ENCODE measurements at places on chromosomes 4 and X.
A peak's percentile ranks its signal among the peaks of the same experiment; 100 is the strongest.

GRCh38 chr4:41349021-41349420 lies 92.3 kb downstream of the UCHL1 start:
- H3K27ac ChIP-seq: no peak overlapping the region
- DNase-seq: no peak
- H3K27me3 ChIP-seq: no peaks in the 10 kb centered on the region
- H3K4me1 ChIP-seq: no peaks in the 10 kb centered on the region
- no peak overlapping the region for H3K4me3 ChIP-seq
- H3K36me3 ChIP-seq: no peaks in the 10 kb centered on the region

DNA sequence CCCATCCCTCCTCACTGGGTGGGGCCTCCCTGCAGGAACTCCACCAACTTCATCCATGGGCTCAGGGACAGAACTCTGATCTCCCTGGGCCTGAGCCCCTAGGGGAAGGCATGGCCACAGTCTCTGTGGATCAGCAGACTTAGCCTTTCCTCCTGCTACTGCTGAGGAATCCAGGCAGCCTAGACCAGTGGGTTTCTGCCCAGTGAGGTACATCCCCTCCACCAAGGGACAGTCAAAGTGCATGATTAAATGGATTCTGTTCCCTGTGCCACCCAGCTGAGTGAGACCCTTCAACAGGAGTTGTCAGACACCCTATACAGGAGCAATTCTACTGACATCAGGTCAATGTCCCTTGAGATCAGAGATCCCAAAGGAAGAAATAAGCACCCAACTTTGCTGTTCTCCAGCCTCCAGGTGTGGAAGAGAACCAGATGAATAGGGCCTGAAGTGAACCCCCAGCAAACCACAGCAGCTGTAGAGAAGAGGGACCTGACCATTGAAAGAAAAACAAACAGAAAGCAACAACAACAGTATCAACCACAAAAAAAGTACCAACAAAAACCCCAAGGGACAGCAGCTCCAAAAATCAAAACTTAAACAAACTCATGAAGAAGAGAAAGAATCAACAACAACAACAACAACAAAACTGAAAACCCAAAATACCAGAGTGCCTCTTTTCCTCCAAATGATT lies 84.8 kb downstream of the CHIC1 start:
- no peaks in the 10 kb centered on the region for H3K4me1 ChIP-seq
- no peaks in the 10 kb centered on the region for H3K27me3 ChIP-seq
- H3K27ac ChIP-seq: no peak overlapping the region
- H3K36me3 ChIP-seq: no peaks in the 10 kb centered on the region

GRCh38 chr4:143186212-143186611 lies 1.5 kb downstream of the USP38 start:
- H3K27me3 ChIP-seq: no peaks in the 10 kb centered on the region

DNA sequence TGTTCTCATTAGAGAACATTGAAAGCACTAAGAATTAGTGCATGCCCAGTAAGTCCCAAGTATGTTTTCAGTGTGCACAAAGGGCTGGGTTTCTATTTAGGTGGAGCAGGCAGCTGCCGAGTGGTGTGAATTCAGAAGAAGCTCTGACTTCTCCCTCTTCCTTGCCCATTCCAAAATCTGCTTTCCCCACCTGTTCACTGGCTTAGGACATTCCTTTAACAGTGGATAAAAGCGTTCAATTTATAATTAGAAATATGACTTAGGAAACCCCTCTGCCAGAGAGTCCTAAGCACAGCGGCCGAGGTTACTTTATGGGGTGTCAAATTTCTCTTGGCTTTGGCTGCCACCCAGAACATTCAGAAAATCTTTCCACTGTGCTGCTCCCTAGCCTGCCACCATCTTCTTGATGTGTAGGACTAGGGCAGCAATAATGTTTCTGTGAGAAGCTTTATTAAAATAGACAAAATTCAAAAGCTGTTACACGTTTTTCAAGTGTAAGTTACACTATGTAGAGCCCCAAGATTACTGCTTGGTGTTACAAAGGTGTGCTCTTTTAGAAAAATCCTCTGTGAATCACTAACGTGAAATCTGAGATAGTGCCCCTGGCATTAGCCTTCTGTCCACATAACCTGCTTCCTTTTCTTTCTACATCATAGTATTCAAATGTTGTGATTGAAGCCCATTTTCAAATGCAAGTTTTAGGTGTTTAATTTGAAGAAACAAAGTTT lies 191.6 kb upstream of the ANKRD50 start:
- H3K4me1 ChIP-seq: peaks cover 17% of the 10 kb centered on the region
- peak overlapping the region; percentile 47 for H3K4me3 ChIP-seq
- H3K36me3 ChIP-seq: no peaks in the 10 kb centered on the region

DNA sequence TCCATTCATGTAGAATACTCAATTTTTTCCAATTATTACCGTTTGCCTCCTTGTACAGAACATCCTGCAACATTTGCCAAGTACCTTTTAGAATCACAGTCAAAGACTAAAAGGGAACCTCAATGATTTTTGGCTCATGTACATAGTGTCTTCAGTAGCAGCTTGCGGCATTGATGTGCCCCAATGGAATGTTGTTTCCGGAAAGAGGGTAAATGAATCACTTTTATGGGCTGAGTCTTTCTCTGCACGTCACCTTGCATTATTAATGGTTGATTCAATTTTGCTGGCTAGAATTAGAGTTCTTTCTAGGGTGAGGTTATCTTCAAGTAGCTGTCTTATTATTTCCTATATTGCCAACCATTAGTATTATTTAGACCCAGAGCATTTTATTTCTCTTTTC lies 116.9 kb upstream of the GABRA2 start:
- no peak overlapping the region for H3K27ac ChIP-seq
- no peaks in the 10 kb centered on the region for H3K36me3 ChIP-seq
- no peaks in the 10 kb centered on the region for H3K4me1 ChIP-seq
- no peak for DNase-seq
- no peaks in the 10 kb centered on the region for H3K27me3 ChIP-seq

DNA sequence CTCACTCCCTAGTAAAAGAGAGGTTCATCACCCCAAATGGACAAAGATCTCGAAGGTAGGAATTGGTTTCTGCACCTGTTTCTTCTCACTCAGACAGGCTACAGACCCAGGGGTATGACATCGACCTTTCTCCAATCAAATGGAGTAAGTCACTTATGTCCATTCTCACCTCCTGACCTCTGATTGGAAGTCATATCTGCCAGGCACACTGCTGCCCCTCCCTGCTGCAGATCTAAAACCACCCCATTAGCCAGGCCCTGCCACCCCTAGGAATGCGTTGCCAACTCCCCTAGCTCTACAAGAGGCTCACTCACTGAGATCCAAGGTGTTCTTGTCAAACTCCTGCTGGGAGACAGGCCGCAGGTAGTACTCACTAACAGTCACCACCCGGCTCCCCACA lies 6.8 kb downstream of the GPKOW start:
- no peak overlapping the region for H3K4me3 ChIP-seq
- peaks cover 11% of the 10 kb centered on the region for H3K36me3 ChIP-seq
- no peaks in the 10 kb centered on the region for H3K27me3 ChIP-seq
- no peaks in the 10 kb centered on the region for H3K4me1 ChIP-seq
- DNase-seq: no peak
- H3K27ac ChIP-seq: no peak overlapping the region

DNA sequence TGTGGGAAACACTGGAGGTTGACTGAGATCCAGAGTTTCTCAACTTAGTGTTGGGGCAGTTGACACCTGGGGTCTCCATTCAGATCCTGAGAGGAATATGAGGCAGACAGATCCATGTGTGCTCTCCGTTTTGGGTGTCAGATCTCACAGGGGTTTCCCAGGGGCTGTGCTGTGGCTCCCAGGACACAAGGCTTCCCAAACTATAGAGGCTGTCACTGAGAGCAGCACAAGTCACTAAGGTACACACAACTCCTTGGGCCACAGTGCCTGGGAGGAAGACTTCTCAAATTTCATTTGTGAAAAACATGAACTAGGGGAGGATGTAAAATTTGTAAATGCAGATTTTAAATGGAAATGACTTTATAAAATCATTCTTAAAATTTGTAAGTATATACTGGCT lies 363.6 kb downstream of the FBXO8 start:
- H3K4me3 ChIP-seq: no peak overlapping the region
- H3K27me3 ChIP-seq: peaks cover 12% of the 10 kb centered on the region
- H3K4me1 ChIP-seq: no peaks in the 10 kb centered on the region
- no peaks in the 10 kb centered on the region for H3K36me3 ChIP-seq

- DNase-seq: no peak
- no peak overlapping the region for H3K4me3 ChIP-seq
- H3K36me3 ChIP-seq: no peaks in the 10 kb centered on the region
Measured at GRCh38 chr4:158776106-158776505, 7.3 kb downstream of the FNIP2 start.

GRCh38 chr4:122978109-122978508 lies 55.7 kb upstream of the NUDT6 start:
- no peaks in the 10 kb centered on the region for H3K27me3 ChIP-seq
- H3K27ac ChIP-seq: no peak overlapping the region
- no peaks in the 10 kb centered on the region for H3K4me1 ChIP-seq
- peaks cover 34% of the 10 kb centered on the region for H3K36me3 ChIP-seq

DNA sequence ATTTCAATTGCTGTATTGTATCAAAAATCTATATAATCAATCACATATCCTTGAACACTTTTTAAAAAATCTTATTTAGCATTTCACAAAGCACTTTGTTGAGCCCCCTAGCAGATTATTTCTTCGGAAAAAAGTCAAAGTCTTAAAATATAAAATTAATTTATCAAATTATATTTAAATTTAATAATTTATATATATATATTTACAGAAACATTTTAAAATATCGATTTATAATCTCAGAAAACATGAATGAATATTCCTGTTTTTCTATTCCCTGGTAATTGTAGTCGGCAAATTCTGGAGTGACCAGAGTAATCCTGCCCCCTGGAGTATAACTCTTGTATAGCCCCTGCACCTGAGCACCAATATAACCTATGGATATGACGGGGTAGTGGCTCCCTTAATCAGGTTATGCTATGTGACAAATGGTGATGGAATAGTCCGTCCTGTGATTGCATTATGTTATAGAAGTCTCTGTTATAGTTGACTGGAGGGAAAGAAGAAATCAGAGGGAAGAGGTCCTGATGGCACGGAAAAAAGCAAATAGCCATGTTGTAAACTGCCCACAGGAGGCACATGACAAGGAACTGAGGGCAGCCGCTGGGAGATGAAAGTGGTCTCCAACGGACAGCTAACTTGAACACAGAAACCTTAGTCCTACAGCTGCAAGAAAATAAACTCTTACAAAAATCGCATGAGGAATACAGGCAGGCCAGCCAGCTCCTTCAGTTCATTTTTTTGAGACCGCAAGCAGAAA lies 1092.3 kb downstream of the ARAP2 start:
- H3K36me3 ChIP-seq: no peaks in the 10 kb centered on the region
- H3K27me3 ChIP-seq: no peaks in the 10 kb centered on the region
- no peak overlapping the region for H3K27ac ChIP-seq
- no peak overlapping the region for H3K4me3 ChIP-seq
- H3K4me1 ChIP-seq: no peaks in the 10 kb centered on the region
- peak; percentile 29 for DNase-seq

GRCh38 chrX:16788477-16788876 lies 2.2 kb downstream of the TXLNG start:
- H3K4me3 ChIP-seq: no peak overlapping the region
- H3K36me3 ChIP-seq: peaks cover 3% of the 10 kb centered on the region
- DNase-seq: no peak
- peaks cover 8% of the 10 kb centered on the region for H3K4me1 ChIP-seq

- H3K27ac ChIP-seq: no peak overlapping the region
- H3K36me3 ChIP-seq: no peaks in the 10 kb centered on the region
- 0 out of 2 replicates have a peak, but pooled peaks cover 10% of the 10 kb centered on the region for H3K27me3 ChIP-seq
- DNase-seq: no peak
- H3K4me3 ChIP-seq: no peak overlapping the region
Measured at GRCh38 chr4:184849185-184849584, 23.4 kb upstream of the ACSL1 start.

- no peaks in the 10 kb centered on the region for H3K4me1 ChIP-seq
- no peak overlapping the region for H3K27ac ChIP-seq
- DNase-seq: no peak
- H3K27me3 ChIP-seq: peaks cover 51% of the 10 kb centered on the region
- no peak overlapping the region for H3K4me3 ChIP-seq
Measured at GRCh38 chr4:109046471-109047201, 255.8 kb downstream of the COL25A1 start.

DNA sequence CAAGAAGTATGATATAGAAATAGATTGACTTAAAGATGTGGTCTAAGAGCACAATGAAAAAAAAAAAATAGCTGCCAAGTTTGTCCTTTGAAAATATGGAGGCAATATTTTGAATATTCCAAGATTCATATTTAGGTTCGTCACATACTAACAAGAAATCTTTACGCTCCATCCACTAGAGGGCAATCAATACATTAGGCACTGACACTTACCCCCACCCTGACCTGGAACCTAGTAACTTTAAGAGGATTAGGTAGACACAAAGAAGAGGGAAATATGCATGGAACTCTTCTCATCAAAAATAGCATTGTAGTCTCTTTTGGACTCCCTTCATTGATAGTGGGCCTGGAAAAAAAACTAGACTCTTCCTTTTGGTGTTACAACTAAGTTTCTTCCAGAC lies 1108.1 kb downstream of the PCDH19 start:
- H3K27me3 ChIP-seq: no peaks in the 10 kb centered on the region
- H3K36me3 ChIP-seq: no peaks in the 10 kb centered on the region
- H3K4me1 ChIP-seq: no peaks in the 10 kb centered on the region
- H3K4me3 ChIP-seq: no peak overlapping the region

DNA sequence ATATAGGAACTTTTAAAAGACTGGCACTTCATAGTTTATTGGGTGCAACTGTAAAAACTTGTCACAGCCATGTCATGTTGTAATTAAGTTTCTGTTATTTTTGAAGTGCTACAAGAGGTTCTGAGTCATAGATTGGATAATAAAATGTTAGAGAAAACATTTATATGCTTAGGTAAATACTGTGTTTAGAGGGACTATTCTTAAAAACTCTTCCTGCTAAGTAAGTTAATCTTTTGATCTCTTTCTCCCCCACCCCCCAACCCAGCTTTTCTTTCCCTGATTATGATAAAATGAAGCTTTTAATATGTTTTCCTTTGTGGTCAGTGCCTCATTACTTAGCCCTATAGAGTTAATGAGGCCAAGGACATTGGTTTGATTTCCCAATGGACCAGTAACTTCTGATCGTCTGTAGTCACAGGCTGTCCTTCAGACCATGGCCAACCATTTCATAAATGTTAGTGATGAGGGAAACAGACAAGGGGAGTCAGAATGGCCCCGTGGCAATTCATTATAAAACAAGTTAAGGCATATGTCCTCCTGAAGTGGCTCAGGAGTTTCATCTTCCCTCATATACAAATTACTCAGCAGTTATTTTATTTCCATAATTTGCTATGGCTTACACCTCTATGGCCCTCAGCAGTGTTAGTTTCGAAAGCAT lies 3.9 kb upstream of the PDLIM5 start:
- peaks cover 35% of the 10 kb centered on the region for H3K4me1 ChIP-seq
- peak overlapping the region; percentile 54 for H3K27ac ChIP-seq
- H3K4me3 ChIP-seq: no peak overlapping the region
- DNase-seq: no peak
- H3K27me3 ChIP-seq: no peaks in the 10 kb centered on the region
- H3K36me3 ChIP-seq: no peaks in the 10 kb centered on the region

DNA sequence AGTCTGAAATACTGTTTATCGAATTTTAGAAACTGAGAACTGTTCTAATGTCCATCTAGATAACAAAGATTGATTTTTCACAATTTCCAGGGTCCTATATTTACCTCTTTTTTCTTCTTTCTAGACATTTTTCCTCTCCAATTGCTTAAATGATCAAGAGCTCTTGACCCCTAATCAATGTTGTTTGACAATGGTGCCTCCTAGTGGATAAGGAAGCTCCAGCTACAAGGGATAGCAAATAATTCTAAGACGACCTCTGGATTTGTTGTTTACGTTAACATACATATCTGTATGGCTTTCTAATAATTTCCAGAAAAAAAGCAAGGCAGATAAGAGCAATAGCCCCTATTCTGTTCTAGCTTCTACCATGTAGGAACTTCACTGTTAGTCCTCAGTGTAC lies 35.8 kb downstream of the GPR82 start:
- no peak overlapping the region for H3K27ac ChIP-seq
- H3K4me3 ChIP-seq: no peak overlapping the region
- no peaks in the 10 kb centered on the region for H3K27me3 ChIP-seq
- DNase-seq: peak; percentile 15

Data from HCT116 (cell line).